Endothelial cell of umbilical vein (primary cell): ENCODE measurements at places on chromosomes 5 and 9. TPM values are rescaled to one million over a fixed set of nuclear protein-coding genes. Genes with fewer than 3 reads are reported as not detected.

GRCh38 chr5:148623741-148624140 lies 30.6 kb downstream of the HTR4 start:
- DNase-seq: peak; percentile 41

GRCh38 chr5:171321447-171321846 lies 12.4 kb downstream of the TLX3 start:
- no peak for DNase-seq

DNA sequence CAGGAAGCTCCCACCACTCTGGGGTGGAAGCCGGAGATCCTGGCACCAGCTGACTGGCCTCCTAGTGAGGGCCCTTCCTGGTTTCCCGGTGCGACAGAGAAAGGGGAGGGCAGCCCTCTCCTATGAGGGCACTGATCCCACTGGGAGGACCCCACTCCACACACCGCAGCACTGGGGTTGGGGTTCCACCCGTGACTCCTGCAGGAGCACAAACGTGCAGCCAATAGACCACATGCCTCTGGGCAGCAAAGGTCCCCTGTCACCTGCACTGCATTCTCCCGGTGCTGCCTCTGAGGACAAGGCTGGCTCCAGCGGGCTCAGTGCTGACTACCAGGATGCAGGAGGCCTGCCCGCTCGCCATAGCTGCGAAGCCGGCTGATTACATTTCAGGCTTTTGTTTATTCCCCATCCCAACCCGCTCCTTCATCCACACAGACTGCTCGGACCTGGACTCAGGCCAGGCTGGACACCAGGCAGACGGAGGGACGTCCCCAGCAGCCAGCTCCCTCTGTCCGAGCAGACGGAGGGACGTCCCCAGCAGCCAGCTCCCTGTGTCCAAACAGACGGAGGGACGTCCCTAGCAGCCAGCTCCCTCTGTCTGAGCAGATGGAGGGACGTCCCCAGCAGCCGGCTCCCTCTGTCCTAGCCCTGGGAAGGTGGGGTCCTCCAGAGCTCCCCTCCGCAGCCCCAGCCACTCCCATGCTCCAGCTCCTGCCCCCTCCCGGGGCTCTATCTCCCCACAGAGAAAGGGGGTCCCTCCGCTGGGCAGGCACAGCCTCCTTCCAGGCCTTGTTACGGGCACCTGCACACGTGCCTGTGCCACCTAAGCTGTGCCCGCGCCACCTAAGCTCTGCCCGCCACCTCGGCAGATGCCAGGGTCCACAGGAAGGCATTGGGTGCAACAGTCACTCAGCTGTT lies 8.8 kb upstream of the CEP72 start:
- DNase-seq: no peak

DNA sequence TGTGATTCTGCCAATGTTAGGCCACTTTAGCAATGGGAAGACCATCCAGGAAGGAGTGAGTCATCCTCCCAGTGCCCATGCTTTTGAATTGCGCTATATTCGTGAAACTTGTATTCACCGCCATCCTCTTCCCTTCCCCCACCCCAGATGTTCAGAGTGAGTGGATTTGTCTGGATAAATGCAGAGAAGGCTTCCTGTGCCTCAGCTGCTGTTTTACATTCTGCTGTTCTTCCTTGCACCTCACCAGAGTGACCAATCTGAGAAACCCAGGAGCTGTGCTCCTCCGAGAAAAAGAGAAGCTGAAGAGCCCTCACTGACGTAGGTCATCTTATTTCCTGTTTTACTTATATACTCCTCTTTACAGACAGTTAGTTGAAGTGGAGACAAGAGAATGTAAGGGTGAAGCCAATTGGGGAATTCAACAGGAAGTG lies 24.6 kb upstream of the SVEP1 start:
- peak; percentile 9 for DNase-seq

ELAVL2 gene
- 0.18 and 0.20 TPM in 2 replicates for total RNA-seq
